ENCODE measurements at places on chromosomes 6 and 20.

- DNase-seq, result no peak
These were observed 68.3 kb upstream of the TMEM244 start for GRCh38 chr6:129929433-129929832.

DNA sequence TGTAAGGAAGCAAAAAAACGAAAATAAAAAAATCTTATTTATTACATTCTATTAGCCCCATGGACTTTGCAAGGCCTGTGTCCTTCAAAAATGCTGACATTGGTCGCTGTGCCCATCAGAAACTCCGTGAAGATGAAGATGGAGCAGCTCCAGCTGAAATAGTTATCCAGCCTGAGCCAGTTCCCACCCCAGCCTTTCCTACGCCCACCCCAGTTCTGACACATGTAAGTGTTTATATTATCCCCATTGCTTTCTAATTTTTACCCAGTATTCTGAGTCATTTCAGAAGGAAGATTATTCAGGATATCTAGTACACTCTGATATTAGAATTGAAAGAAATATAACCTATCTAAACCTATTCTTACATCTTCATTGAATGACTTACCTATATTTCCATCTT, 217.7 kb downstream of the ARHGAP18 start:
- DNase-seq, result no peak

GRCh38 chr6:65761890-65762289, 54.9 kb upstream of the EYS start:
- no peak for DNase-seq

DNA sequence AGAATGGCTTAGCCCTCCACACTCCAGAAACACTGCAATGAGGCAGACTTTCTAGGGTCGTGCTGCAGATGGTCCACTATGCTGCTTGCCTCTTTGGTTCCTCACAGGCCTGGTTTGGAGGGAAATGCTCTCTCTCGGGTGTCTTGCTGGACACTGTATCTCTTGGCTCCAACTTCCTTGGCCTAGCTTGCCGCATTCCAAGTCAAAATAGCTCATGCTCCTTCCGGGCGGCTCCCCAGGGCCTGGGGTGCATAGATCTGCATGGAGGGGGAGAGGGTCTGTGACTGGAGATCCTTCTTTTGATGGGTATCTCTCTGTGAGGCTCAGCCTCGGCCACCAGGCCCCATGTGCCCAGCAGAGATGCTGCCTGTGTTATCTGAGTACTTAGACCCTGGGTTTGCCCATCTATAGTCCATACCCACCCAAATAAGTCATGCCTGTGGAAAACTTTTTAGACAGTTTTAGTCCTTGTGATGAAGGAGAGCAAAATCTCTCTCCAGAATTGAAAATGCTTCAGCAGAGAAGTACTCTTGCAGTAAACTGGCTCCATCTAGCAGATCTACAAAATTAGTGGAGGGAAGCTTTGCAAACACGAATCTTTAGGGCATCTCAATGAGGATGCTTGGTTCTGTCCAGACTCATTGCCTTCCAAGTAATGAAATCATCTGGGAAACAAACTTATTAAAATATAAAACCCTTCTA, 264.1 kb upstream of the RIN2 start:
- no peak for DNase-seq

GRCh38 chr6:17269840-17270239, 11.3 kb upstream of the RBM24 start:
- no peak for DNase-seq

DNA sequence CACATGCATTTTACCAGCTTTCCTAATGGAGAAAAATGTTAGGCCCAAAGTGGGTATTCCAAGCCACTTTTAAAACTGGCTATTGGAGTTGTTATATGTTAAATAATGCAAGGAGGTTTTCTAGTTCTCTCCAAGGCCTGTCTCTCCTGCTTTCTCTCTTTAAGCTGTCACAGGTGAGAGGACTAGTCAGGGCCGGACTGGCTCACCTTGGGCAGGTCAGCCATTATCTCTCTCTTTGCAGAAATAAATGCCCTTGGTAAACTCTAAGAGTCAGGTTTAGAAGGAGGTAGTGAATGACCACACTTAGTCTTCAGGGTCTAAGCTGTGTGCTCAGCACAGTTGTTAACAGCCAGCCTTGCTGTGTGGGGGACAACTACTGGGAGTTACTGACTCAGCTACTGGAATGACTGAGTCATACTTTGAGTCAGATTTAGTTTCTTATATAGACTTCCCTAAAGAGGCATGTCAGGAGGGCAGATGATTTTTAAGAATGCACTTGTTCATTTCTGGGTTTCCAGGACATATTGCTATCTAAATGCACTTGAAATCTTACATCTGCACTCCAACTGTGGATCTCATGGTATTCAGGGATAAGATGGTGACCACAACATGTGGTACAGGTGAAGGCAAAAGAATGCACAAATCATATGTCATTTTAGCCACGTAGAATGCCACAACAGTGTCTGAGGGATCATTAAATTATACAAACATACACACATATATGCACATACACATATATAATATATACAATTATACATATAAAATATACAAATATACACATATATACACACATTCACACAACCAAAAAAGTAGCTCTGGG, 719.4 kb downstream of the EPM2A start:
- no peak for DNase-seq

DNA sequence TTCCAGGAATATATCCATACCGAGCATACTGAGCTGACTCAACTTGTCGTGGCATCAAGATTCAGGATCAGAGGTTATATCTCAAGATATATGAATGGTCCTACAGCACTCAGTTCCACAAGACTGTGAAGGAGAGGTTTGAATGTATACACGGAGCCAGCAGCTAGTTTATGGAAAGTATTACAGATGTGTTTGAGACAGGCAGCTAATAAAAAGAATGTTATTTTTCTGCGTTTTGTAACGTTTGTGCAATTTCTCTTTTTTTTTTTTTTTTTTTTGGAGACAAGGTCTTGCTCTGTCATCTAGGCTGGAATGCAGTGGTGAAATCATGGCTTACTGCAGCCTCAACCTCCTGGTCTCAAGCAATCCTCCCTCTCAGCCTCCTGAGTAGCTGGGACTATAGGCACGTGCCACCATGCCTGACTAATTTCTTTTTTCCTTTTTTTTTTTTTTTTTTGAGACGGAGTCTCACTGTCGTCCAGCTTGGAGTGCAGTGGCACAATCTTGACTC, 3.4 kb upstream of the FAM110A start:
- DNase-seq, result no peak

- no peak for DNase-seq
These were observed 10.9 kb upstream of the MRS2 start for GRCh38 chr6:24391756-24392405.

GRCh38 chr6:11210386-11211138, 21.9 kb downstream of the NEDD9 start:
- no peak for DNase-seq

- DNase-seq, result no peak
These were observed 62.2 kb upstream of the BMP2 start for GRCh38 chr20:6705106-6705766.

- DNase-seq, result no peak
These were observed 106.7 kb upstream of the PLEKHG1 start for GRCh38 chr6:150492941-150493340.

DNA sequence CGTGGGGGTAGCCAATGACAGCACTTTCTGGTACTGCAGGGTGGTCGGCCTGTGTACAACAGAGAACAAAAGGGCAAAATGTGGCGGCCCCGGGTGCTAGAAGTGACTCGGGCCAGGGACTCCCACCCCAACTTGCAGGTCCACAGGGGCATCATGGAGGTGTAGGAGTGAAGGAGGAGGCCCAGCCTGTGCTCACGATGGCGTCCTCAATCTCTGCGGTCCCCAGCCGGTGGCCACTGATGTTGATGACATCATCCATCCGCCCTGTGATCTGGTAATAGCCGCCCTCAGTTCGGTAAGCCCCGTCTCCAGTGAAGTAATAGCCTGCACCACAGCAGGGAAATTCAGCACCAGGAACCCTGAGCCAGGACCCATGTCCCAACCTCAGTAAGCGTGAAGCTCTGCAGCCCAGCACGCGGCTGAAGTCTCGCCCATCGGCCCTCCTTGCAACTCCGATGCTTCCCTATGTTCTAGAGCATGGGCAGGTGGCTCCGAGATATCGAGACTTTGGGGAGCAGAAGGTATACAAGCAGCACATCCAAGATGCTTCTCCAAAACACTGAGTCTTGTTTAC, 20.2 kb upstream of the APMAP start:
- no peak for DNase-seq

- no peak for DNase-seq
These were observed 292.8 kb downstream of the CLIC5 start for GRCh38 chr6:45722876-45723275.

GRCh38 chr6:121571455-121571854, 136.0 kb downstream of the GJA1 start:
- no peak for DNase-seq

DNA sequence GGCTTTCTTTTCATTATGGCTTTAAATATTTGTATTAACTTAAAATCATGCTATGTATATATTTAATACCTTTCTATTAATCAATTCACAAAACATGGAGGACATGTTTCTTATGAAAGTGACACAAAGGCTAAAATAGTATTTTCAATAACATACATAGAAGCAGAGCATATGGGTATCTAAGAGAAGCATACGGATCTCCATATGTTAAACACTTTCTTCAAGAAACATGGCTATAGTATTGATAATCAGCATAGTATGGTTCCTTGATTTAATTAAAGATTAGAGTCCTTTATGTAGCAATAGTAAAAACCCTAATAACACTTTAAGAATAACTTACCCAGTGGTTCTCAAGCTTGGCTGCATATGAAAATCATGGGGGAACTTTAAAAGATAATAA, 58.5 kb downstream of the GRIK2 start:
- no peak for DNase-seq

DNA sequence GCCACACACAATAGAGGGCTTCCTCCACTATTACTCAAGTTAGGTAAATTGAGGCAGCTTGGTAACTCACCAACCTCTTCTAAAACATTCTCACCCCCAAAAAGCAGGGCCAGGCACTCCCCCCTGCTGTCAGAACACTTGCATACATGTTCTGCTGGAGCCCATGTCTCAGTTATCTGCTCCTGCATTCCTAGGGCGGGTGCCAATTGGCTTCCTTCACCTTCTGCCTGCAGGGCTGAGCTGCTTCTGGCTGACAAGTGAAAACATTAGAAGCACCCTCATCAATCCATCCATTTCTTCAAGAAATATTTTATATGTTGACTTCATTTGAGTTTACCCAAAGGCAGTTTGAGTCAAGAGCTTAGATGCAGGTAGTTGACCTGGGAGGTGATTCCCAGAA, 4.5 kb upstream of the ENTPD6 start:
- DNase-seq, result no peak

GRCh38 chr6:132570221-132570777, at the start of gene TAAR6:
Gene TAAR6 (plus strand): TSS chr6:132570322. CDS start chr6:132570322, 0 bp downstream.
- no peak for DNase-seq

DNA sequence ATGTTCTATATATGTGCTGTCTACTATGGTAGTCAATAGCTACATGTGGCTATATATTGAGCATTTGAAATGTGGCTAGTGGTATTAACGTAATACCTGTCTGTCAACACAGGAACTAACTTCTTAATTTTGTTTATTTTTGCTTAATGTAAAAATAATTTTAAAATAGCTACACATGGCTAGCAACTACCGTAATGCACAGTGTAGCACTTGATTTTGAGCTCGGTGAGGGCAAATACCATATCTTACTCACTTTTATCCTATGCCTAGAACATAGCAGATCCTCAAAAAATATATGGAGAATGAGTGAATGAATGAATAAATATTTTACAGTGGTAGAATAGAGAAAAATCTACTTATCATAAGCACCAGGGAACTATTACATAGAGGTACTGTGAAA, 28.1 kb upstream of the TMEM170B start:
- DNase-seq, result no peak

DNA sequence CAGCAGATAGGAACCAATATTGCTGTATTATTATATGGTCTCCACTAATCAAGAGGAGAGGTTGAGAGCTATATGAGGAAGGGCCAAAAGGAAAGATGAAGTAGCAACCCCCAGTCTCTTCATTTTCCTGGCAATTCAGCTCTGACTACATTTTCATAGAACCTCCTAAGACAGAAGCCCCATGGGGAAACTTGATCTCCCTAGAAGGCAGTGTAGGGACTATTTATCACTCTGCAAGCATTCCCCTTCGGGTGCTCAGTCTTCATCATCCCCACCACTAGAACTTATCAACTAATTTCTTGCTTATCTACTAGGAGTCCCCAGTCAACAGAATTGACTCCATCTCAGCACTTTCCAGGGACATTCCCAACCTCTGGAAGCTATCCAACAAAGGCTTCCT, 25.5 kb upstream of the ITCH start:
- no peak for DNase-seq

GRCh38 chr20:20369250-20370093, 1.6 kb downstream of the INSM1 start:
- DNase-seq, result no peak

- DNase-seq, result no peak
These were observed 19.3 kb downstream of the HLA-C start for GRCh38 chr6:31252625-31253024.

- no peak for DNase-seq
These were observed 5.8 kb downstream of the TM9SF4 start for GRCh38 chr20:32115211-32115767.

- no peak for DNase-seq
These were observed 93.5 kb upstream of the KCNK16 start for GRCh38 chr6:39416026-39416425.

All from activated CD8-positive, alpha-beta memory T cell treated with anti-CD3 and anti-CD28 coated beads for 4 hours (primary cell).